CD4-positive, alpha-beta T cell treated with Interleukin-4 for 4 hours (primary cell): ENCODE measurements at places on chromosomes 11 and 22.

- DNase-seq = no peak
Measured at GRCh38 chr22:48483764-48484528, 1343.7 kb downstream of the BRD1 start.

DNA sequence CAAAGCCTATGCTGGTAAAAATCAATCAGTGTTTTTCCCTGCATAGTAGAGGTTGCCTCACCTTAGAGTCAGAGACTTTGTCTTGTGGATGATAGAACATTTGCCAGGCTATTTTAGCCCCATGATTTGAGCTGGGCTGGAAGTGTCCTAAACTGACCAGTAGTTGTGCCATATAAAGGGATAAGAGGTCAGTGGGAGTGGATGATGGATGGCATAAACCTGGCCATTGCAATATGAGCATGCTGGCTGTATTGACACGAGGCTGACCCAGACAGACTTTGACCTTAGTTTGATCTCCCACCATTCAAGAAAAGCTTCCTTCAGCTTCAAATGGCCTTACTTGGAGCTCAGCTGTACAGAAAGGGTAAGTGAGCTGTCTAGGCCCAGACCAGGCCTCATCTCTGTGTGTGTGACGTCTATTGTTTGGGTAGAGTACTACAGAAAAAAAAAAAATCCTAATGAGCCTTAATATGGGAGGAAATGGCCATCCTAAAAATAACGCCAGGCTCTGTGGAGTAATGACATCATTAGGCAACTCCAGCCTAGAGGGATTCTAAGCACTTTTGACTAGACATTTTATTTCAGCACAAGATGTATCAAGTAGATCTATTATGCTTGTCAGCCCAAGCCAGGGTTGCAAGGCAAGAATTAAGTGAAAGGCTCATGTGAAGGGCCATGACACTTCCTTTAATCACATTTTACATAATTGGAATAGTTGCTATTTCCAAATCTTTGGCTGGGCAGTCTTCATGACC is 51.3 kb upstream of the CADM1 start:
- DNase-seq = no peak

DNA sequence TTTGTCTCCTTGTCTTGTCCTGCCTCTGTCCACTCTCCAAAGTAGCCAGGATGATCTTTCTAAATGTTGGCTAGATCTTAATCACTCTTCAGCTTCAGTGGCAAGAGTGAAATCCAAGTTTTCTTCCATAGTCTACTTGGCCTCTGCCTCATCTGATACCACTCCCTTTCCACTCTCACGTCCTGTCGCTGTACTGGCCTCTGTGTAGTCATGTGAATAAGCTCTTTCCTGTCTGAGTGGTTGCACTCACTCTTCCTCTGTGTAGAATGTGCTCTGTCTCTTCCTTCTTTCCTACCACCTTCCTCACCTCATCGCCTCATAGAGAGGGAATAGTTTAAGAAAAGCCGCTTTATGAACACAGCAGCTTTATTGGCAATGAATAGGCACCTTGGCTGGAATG is 86.5 kb downstream of the WNT11 start:
- no peak for DNase-seq

- DNase-seq = no peak
Measured at GRCh38 chr11:59810911-59811259, 307 bp upstream of the MRPL16 start.

DNA sequence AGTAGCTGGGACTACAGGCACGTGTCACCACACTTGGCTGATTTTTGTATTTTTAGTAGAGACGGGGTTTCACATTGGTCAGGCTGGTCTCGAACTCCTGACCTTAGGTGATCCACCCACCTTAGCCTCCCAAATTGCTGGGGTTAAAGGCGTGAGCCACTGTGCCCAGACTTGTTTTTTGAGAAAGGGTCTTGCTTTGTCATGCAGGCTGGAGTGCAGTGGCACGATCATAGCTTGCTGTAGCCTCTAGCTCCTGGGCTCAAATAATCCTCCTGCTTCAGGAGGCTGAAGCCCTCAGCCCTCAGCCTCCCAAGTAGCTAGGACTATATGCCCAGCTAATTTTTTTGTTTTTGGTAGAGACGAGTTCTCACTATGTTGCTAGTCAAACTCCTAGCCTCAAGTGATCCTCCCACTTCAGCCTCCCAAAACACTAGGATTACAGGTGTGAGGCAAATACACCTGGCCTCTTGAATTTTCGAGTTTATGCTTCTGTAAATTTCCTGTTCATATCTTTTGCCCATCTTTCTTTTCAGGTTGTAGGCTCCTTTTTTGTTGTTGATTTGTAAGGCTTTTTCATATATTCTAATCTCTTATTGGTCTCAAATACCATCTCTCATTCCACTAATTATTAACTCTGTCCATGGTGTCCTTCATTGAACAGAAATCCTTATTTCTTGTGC is 3.4 kb upstream of the RBM4B start:
- no peak for DNase-seq

DNA sequence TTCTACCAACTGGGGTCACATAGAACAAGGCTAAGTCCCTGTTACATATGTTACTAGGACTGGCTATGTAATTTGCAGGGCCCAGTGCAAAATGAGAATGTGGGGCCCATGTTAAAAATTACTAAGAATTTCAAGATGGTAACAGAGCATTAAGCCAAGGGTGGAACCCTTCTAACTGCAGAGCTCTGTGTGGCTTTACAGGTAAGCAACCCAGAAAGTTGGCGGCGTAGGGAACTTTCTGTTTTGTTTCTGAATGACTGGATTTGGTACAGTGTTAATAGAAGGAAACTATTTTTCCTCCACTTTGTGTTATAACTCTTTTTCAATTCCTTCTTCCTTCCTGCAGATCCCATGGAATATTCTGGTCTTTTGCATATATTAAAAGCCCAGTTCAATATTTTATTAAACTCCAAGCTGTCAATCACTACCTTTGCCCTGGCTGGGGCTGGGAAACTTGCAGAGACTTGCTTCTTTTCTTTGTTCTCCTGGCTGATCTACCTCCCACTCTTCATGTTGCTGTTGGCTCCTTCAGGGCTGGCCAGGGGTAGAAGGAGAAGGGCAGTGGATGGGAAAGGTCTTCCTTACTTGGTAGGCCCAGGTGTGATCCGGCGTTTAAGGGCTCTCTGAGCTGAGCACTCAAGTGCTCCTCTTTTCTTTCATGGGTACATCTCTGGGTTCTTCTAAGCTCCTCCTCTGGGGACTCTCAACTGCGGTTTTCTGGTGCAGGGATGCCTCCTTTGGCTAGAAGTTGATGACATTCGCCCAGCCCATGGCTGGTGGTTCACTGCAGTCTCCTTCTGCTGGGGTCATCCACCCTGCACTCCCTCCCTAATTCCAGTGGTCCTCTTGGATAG is 67.7 kb downstream of the SNX19 start:
- no peak for DNase-seq

DNA sequence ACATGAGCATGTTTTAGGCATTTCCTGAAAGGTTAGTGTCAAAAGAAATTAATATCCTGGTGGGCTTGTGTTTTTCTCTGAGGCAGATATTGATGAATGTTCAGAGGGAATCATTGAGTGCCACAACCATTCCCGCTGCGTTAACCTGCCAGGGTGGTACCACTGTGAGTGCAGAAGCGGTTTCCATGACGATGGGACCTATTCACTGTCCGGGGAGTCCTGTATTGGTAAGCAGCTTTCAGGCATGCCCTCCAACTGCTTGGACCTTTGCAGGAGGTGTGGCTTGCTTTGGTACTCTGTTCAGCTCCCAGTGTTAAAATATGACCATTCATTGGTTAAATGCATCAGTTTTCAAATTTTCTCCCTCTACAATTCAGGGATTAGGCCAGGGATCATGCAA is 658.6 kb upstream of the ANO5 start:
- no peak for DNase-seq

- DNase-seq = no peak
Measured at GRCh38 chr11:129041611-129042018, 98.9 kb upstream of the TP53AIP1 start.

DNA sequence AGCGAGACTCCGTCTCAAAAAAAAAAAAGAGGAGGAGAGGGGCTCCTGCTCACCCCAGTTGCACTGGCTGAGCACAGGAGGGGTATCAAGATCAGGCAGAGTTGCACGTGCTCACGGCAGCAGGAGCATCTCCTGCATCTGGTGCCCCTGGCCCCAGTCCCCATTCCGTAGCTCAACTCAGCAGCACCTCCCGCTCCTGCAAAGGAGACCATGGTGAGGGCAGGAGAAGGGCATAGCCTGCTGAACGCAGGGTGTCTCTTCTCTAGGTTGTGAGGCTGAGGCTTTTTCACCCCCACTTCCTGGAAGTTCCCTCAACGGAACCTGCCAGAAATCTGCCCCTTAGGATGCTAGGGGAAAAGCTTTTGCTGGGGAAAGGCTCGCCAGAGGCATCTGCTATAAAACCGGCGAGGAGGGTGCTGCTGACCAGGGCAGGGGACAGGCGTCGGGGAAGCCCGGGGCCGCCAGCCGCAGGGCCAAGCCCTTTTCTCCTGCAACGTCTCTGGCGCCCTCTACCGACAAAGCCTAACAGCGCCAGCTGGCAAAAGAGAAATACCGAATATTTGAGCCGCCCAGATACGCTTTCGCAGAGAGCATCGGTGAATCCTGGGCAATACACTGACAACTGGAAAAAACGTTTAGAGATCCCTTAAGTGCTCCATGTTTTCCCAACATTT is 1.0 kb upstream of the PPP6R2 start:
- peak; percentile 87 for DNase-seq
